Brain microvascular endothelial cell (primary cell): ENCODE measurements at places on chromosomes 6 and 20.

- DNase-seq, result peak; percentile 85
Measured at GRCh38 chr6:71181565-71181964, 107.0 kb upstream of the OGFRL1 start.

DNA sequence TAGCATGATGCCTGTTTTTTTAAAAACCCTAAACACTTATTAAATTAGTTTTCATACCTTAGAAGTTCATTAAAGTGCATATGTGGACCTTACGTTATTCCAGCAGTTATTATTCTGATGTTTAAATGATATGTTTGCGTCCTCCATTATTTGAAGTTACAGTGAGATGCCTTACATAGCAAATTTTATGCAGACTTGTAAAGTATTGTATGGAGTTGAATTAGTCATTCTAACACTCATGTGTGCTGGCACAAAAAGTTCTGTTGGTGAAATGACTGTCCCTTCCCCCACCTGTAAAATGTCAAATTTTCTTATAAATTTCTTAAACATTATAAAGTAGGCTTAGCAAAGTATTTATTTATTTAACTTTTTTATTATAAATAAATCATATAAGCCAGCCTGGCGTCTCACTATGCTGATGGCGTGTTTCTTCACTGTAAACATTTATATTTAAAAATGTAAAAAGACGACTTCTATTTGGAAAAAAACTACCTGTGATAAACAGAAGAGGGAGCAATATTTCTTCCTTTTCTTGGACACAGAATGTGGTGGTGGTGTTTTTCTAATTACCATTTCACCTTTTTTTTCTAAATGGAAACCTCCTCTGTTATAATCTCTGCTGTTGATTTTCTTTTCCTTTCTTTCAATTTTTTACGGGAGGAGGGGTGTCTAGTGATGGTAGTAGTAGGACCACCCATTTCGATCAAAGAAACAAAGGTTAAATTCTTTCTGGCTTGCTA, 155.4 kb downstream of the RFPL4B start:
- DNase-seq, result no peak

DNA sequence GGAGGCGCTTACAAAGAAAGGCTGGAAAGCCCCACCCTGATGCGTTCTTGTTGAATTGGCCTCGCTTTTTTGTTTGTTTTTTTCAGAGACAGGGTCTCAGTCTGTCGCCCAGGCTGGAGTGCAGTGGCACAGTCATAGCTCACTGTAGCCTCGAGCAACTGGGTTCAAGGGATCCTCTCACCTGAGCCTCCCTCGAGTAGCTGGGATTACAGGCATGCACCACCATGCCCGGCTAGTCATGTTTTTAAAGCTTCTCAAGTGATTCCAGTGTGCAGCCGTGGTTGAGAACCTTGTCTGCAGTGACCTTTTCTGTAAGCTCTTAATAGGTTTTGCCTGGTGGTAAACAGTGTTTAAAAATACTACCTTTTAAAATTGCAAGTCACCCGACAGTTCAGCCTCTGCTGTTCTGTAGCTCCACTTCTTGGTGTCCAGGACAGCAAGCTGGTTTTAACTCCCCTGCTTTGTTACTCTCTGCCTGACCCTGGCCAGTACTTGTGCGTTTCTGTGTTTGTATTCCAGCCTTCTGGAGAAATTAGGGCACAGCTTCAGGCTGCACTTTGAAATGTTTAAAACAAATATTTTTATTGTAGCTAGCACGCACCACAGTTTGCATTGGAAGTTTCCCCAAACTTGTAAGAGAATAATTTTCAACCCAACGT, 54.4 kb downstream of the KDM1B start:
- no peak for DNase-seq

DNA sequence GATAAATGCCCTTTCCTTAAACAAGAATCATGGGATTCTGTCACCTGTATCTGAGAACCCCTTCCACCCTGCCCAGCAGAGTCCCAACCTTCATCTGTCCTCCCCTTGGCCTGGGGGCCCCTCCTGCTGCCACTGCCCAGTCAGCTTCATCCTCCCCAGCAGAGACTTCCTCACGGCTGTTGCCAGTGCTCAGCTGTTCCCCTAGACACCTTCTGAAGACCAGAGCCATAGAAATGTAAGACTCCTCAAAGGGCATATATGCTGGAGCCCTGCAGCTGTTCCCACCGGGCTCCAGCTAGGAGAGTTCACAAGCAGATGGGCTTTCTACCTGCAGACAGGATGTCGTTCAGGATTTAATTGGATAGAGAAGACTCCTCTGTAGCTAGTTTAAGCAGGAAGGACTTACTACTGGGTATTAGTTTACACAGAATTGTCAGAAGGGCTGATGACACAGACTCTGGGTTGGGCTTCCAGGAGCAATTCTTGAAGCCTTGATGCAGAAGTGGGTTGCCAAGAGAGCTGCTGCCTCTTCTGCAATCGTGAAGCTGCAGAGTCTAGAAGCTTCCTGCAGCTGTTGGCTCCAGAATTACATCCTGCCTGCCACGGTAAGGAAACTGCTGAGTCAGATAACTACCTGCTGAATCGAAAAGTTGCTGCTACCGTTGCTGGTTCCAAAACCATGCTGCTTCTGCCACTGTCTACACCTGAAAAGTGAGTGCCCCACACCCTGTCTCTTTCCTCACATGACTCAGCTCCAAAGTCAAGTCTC, 57.1 kb upstream of the MLN start:
- DNase-seq, result no peak

- DNase-seq, result peak; percentile 13
Measured at GRCh38 chr6:37919417-37920157, 100.1 kb downstream of the ZFAND3 start.

- DNase-seq, result no peak
Measured at GRCh38 chr6:154878871-154879491, 116.1 kb upstream of the TIAM2 start.

GRCh38 chr6:37210313-37210968, 40.5 kb downstream of the PIM1 start:
- peak; percentile 80 for DNase-seq

DNA sequence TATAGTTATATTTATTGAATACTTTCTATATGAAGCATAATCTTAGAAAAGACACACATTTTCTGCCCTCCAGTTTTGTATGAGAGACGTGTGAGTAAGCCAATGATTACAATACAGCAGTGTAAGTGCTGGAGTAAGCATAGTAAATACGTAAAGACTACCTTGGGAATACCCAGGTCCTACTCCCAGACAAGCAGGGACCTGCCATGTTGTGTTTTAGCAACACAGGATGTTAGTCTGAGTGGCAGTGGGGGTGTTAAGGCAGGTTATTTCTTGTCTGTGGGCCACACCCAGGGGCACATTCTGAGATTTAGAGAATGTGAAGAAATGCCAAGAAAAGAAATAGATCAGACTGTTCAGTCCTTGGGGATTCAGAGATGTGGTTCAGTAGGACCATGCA, 34.3 kb upstream of the RNF144B start:
- no peak for DNase-seq

DNA sequence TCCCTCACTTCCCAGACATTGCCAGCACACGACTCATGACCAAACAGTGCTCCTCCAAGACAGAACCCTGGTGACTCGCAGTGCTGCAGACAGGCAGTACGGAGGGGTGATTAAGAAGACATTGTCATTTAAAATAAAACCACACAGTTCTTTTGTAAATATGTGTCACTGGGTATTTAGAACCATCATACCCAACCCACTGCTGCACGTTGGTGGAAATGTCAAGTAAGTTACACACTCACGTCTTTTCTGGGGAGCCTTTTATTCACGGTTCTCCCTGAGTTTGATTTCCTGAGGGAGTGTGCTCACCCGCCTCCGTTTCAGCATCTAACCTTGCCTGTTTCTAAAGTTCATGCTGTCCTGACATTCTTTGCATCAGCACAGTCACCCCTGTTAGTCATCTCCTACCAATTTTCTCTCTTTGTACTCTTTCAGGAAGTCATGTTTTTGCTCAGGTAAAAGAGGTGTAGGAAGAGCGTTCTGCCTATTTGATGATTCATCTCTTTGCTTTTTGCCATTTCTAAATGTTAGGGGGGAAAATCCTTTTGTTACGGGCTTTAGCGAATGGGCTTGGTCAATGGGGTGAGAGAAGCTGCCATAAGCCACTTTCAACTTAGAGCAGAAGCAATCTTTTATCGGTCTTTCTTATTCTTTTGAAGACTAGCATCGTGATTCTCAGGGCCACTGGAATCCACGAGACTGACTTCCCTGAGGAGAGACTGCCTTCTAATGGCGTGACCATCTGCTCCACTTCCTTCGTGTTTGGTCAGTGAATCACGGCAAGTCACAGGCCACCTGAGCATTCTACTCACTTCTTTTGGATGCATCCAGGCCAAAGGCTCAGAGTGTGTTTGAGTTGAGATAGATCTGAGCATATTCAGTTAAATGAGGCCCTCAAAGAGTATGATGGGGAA, 512.8 kb upstream of the JARID2 start:
- DNase-seq, result peak; percentile 58

- DNase-seq, result peak; percentile 12
Measured at GRCh38 chr6:34056305-34057108, 89.4 kb downstream of the GRM4 start.

- DNase-seq, result no peak
Measured at GRCh38 chr20:63099456-63100173, 92.9 kb upstream of the BHLHE23 start.

DNA sequence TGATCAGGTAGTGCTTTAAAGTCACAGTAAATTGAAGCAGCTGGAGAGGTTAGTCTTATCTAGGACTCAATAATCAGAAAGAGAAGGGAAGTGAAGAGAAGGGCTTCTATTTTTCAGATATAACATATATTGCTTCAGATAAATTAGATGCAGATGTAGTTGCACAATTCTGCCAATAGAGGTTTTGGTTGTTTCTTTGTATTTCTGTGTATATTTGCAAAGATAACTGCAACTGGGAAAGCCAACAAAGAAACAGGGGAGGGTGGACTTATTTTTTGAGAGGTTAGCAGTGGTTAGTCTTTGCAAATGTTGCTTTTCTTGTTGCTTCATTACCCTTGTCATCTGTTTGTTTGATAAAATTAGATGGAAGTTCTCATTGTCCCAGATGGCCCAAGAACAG, 106.6 kb downstream of the ADGRG6 start:
- DNase-seq, result no peak

DNA sequence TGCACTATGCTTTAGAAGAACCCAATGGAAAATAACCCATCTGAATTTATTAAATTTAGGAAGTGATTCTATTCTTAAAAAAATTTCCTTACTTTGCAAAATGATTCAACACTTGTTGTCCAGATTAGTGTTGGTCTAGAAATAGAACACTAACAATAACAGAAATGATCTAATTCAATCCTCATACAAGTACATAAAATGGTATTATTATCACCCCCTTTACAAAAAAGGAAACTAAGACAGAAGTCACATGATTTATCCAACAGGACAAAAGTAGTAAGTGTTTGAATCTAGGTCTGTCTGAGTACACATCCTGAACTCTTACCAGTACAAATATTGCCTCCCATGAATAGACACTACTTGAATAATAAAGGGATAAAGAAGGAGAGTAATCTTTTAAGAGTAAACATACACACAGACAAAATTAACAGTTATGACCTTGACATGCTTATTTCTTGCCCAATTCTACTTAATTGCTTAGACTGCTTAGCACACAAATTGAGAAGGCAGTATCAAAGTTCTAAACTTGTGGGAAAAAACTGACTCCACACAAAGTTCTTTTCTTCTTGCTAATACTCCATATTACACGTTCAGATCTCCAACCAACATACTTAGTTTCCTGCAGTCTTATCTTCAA, 195.4 kb upstream of the RUNX2 start:
- DNase-seq, result no peak

DNA sequence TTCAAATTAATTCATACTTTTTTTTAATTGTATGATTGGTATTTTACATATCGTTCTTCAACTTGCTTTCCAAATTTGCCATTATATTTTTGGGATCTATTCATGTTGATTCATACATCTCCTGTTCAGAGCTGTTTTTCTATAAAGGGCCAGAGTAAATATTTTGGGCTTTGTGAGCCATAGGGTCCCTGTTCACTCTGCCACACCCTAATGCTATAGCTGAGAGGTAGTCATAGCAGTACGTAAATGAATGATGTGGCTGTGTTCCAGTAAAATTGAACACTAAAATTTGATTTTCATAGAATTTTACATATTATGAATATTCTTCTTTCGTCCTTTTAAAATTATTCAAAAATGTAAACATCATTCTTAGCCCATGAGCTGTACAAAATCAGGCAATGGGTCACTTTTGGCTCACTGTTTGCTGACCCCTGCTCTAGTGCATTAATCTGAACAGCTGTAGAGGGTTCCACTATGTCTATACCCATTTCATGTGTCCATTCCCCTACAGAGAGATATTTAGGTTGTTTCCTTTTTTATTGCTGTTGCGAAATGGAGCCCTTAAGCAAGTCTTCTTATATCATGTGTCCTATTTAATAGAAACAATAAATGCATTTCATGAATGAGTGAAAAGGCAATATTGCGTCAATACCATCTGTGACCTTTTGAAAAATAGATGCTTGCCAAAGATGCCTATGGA, 136.4 kb upstream of the SALL4 start:
- DNase-seq, result no peak

DNA sequence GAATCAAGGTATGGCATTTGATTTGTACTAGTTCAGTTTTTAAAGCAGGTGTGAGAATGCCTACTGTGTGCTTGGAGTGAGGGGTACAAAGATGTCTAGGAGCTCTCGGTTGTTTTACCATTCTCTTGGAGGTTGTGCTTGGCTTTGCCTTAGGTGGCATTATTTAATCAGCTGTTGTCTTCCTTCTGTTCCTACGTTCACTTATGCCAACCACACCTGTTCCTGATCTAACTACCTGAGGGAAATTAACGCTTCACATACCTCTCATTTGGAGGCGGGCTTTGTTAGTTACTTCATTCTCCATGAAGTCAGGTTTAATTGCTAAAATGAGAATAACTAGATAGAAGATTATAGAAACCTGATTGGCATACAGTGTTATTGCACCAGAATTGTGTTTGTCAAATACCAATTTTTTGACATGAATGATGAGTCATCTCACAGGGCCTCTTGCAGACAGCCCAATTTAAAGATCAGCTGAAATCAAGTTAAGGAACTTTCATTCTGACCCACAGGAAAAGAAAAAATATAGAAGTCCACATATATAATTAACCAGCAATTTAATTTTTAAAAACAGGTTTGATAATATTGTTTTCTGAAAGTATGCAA, 24.8 kb upstream of the PBOV1 start:
- DNase-seq, result no peak

- DNase-seq, result no peak
Measured at GRCh38 chr6:36714511-36714910, 16.9 kb downstream of the RAB44 start.

GRCh38 chr6:71250099-71250602, 38.5 kb upstream of the OGFRL1 start:
- peak; percentile 43 for DNase-seq

GRCh38 chr6:26215585-26216358, 128.5 kb downstream of the HFE start:
- DNase-seq, result no peak
